Foreskin melanocyte (primary cell): ENCODE measurements at places on chromosomes 5 and 9.

DNA sequence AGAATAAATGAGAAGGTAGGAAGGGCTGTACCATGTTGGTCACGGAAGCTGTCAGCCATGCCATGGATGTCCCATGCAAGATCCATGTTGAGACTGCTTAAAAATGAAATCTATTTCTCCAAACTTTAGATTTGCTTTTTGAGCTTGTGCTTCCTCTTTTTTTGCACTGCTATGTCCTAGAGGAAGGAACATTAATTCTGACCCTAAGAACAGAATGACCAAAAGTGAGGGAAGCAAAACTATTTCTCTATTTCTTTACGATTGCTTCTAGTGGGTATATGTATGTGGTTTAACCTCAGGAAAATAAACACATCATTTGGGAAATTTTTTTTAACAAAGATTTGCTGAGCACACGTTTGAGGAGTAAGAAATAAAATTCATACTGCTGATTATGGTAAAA is 84.6 kb downstream of the USP20 start:
- DNase-seq: no peak

DNA sequence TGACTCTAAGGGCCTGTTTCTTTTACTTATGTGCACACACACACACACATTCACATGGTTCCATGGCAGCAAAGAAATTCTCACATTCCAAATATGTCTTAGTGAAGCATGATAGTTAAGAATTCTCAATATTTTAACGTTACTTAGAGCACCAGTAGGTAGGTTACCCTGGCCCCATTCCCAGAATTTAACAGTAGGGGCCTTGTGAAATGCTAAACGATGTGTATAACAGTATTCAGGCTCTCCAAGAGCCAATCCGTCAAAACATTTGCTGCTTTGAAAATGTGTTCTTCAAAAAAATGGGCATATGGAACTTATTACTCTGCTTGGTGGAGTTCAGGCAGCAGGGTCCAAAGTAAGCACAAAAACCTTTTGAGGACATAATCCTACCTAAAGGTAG is 93.7 kb upstream of the DAB2 start:
- DNase-seq: no peak

DNA sequence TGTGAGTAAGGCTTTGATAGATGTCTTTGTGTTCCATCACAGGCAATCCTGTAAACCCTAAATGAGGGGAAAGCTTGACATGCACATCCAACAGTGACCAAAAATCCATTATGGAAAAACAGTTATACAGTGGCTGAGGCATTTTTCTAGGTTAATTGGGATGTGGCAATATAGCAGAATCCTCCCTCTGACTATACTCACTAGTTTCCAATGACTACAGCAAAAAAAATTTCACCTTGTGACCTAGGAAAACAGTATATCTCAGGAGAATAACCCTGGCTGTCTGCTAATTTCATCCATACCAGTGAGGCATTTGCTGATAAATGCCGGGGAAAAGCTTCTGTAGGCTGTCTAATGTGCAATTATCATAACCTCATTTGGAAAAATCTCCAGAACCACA is 49.9 kb upstream of the SNCAIP start:
- DNase-seq: no peak

DNA sequence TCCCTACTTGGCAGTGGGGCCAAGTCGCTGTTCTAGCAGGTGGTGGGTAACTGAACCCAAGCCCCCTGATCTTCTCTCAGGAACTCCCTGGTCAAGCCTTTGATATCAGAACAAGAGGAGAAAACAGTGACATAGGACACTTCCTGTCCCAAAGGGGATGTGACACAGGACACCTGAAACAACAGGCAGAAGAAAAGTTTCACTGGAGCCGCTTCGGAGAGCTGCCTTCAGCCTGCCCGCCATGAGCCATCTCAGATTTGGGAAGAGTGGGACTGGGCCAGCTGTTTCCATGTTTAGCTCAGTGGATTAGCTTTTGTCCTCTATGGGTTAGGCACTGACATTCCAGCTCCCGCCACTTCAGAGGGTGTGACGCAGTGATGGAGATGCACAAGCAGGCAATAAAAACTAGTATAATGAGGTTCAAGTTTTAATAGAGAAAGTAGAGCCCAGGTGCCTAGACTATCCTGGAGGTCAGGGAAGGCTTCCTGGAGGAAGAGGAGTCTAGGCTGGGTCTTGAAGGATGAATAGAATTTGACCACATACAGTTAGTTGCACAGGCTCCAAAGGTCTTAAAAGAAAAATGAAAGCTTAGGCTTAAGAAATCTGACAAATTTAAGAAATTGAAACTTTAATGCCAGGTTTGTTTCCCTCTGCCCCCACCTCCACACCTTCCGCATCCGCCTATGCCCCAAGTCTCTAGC is 104.1 kb upstream of the SPRY4 start:
- no peak for DNase-seq
